K562 (cell line): ENCODE measurements at places on chromosomes 11 and 22.
A peak's percentile ranks its signal among the peaks of the same experiment; 100 is the strongest.

DNA sequence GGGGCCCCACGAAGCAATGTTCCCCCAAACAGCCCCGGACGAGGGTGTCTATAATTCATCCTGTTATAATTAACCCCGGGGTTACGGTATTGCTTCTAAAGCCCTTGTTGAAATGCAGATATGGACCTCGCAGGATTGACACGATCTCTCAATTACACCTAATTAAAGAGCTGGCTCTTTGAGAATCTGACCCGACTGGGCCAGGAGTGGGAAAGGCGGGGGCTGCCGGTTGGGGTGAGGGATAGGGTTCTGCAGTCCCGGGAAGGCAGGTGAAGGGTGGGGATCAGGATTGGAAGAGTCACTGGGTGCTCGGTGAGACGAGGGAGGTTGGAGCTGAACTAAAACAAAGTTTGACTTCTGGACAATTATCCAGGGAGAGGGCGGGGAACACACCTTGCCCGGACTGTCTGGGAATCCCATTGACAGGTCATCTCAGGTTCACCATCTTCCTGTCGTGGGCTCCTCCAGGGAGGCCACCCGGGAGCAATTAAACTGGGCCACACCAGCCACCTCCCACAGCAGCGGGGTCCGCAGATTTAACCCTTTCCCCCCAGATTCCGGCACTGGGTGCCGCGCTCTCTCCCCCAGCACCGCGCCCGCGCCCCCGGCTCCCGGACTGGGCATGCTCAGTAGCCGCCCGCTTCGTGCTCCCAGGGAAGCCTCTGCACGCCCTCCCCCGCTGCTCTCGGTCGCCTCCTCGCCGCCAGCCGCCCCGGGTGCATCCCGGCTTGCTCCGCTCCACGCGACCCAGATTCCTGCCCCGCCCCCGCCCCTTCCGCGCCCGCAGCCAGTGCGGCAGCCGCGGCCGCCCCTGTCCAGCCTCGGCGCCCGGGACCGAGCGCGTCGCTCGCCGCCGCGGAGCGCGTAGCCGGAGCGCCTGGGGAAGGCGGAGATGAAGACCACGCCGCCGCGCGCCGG is at the start of gene ELMOD1:
TSS of gene ELMOD1 (plus strand) at position 688 of the 918 bp plus-strand sequence. CDS start 27,043 bp downstream, outside the sequence.
- DNase-seq: peak; percentile 58

DNA sequence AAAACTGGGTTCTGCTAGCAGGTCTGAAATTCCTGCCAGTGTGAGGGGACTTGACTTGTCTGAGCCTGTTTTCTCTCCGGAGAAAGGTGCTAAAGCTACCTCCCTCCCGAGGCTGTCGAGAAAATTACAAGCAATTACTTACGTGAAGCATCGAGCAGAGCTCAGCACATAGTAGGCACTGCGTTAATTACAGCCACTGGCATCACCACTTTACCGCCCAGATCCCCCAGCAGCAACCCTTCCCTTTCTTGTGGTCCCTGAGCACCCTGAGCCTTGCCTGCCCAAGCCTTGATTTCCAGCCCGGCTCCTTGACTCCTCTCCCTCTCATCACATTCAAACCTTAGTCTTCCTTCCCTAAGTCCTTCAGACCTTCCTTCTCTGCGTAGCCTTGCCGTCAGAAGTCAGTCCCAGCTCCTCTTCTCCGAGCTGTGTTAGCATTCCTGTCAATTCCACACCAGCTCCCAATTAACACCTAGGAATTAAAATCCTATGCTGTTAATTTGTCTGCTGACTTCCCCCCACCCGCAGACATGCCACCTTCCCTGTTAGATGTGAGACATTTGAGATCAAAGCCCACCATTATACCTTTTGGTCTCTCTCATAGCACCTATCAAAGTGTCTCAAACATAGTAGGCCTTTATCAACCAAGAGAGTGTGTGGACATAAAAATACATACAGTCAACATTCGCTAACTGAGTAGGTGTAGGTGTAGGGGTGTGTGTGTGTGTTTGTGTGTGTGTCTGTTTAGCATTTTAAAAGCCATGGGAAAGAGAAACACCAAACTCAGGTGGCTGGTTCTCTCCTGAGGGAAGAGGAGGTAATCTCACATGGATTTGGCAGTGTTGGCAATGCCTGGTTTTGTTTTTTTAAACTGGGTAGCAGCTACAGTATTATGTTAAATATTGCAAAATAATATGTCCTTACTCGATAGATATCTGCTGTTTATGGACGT is 2.8 kb upstream of the KCNJ5 start:
- DNase-seq: no peak

- no peak for DNase-seq
These were observed 70.0 kb downstream of the EXT2 start for GRCh38 chr11:44165432-44165831.

- no peak for DNase-seq
These were observed 132.1 kb upstream of the BMAL1 start for GRCh38 chr11:13145461-13145860.

DNA sequence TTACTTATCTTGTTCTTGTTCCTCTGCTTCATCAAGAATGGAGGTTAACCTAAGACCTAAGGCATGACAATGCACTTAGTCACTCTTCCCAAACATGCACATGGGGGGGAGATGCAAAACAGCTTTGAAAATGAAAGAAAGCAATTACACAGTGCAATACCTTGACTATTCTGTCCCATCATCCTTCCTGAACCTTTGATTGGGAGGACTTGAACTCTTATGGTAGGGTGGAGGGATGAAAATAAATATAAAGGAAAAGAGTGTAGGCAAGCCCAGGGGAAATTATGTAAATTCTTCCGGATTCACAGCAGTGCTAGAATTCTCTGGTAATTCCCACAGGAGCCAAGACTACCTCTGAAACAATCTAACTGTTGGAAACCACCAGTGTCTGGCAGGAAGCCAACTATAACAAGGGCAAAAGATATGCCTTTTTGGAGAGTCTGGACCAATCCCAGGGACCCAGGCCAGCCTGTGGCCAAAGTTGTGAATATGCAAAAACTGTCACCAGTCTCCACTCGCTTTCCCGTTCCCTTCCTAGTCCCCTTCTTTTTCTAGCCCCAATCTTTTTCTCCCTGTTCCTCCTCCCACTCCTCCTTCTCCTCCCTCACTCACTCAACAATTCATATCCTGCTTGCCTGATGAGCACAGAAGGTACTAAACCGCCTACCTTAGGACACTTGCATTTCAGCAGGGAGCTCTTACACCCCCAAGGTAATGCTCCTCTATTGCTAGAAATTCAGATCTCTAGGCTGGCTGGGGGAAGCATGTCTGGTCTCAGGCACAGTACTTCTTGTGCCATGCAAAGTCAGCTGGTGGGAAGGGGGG is 2.5 kb upstream of the RCN1 start:
- DNase-seq: peak; percentile 15

- no peak for DNase-seq
These were observed 121.6 kb downstream of the DDX10 start for GRCh38 chr11:108786281-108786990.

- DNase-seq: no peak
These were observed 19.1 kb downstream of the MIF start for GRCh38 chr22:23913306-23913660.

- DNase-seq: no peak
These were observed 31.9 kb upstream of the TP53I11 start for GRCh38 chr11:44982496-44983062.

GRCh38 chr11:118161786-118162185 is 9.2 kb upstream of the SCN4B start:
- no peak for DNase-seq

GRCh38 chr11:22923561-22923960 is 63.3 kb upstream of the CCDC179 start:
- no peak for DNase-seq
